ENCODE measurements at places on chromosomes 3 and 15. TPM values are rescaled to one million over a fixed set of nuclear protein-coding genes. Genes with fewer than 3 reads are reported as not detected.

DNA sequence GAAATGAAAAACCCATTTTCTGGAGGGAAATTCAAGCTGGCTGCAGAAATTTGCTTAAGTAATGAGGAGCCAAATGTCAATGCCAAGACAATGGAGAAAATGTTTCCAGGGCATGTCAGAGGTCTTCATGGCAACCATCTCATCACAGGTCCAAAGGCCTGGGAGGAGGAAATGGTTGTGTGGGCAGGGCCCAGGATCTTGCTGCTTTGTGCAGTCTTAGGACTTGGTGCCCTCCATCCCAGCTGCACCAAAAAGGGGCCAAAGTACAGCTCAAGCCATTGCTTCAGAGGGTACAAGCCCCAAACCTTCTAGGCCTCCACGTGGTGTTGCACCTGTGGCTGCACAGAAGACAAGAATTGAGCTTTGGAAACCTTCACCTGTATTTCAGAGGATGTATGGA lies 59.3 kb downstream of the POMGNT2 start:
- no peak for DNase-seq

DNA sequence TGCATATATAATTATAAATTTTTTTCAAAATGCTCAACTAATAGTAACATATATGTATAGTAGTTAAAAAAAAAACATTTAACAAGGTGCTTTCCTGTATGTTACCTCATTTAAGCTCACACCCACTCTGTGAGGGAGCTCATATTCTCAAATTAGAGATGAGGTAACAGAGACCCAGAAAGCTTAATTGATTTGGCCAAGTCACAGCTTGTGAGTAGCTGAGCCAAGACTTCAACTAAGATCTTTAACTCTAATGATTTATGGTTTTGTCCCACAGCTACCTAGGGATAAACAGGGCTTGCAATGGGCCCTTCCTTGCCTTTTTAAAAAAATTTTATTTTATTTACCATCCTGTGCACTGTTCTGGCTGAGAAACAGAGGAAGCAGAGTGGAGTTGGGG lies 230.0 kb upstream of the GOLIM4 start:
- DNase-seq, result no peak

GRCh38 chr3:177890359-177890683 lies 645.9 kb upstream of the KCNMB2 start:
- no peak for DNase-seq

The ELL3 gene
- total RNA-seq, result 1.0 TPM

The HIGD2B gene
- total RNA-seq, result 0.53 TPM
